Stimulated activated CD4-positive, alpha-beta T cell treated with anti-CD3 and anti-CD28 coated beads, Interleukin-12 subunit alpha, Interleukin-12 subunit beta, amount 100 ng/mL, for 48 hours (primary cell): ENCODE measurements at places on chromosomes 1 and 21.

DNA sequence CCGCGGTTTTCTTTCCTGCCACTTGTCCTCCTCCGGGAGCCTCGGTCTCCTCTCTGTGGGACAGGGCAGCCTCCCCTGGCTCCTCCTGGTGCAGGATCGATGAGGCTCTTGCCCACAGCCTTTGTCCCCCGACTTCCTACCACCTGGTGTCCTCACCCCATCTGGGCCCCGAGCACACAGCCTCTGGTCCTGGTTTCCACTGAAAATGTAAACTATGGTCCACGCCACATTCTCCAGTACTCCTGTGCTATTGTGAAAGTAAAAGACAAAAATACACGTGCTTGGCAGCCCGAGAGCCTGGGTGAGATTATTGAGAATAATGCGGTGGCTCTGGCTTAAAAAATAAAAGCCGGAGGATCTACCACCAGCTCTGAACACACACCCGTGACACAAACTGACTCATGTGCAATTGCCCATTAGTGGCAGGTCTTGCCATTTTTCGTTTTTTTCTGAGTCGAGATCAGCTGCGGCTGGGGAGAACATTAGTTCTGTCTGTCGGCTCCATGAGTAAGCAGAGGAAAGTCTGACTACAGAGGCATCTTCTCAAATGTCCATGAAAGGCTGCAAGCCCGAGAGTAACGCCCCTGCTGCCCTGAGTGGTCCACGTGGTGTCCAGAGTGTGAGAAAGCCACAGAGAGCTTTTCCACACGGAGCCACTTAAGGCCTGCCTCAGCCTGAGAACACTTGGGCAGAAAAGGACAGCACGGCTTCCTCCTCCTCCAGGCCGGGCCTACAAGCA is 5.7 kb upstream of the COL6A2 start:
- no peak for DNase-seq

- DNase-seq: no peak
Observed at GRCh38 chr1:245395680-245396079, 240.9 kb downstream of the KIF26B start.

DNA sequence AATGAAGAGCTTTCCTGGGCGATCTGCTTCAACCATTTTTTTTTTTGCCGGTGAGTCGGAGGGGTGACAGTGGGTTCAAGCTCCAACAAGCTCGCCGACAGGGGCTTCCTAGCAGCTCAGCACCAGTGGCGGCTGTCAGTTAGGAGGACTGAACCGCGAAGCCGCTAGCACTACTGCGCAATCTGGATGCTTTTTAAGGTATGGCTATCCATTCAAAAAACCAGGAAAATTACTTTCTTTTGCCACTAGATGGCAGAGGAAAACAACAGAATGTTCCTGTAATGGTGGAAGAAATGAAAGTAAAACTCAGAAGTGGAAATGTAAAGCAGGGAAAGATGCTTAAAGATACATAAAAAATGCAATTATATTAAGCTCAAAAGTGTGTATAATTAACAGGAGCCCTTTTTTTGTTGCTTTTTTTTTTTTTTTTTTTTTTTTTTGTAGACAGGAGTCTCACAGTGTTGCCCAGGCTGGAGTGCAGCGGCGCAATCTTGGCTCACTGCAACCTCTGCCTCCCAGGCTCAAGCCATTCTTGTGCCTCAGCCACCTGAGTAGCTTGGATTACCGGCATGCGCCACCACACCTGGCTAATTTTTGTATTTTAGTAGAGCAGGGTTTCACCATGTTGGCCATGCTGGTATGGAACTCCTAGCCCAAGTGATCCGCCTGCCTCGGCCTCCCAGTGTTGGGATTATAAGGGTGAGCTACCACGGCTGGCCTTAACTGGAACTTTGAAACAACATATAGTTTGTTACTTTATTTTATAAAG is 8.5 kb downstream of the KYAT3 start:
- no peak for DNase-seq

- no peak for DNase-seq
Observed at GRCh38 chr21:14318578-14318977, 64.4 kb downstream of the HSPA13 start.

DNA sequence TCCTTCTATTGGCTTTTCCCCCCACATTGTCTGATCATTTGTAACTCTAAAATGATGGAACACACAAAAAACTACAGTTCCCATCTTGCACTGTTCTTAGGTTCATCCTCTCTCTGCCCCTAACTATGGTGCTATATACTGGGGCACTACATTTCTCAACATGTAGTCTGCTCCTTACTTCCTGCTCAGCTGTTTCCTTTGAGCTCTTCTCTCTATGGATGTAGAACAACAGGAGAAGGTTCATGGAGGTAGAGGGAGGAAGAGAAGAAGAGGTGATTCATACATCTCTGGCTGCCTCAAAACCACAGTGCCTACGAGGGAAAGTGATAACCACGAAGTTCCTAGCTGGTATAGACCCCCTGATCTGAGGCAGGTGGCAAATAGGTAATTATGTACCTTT is 7.0 kb upstream of the C1orf146 start:
- DNase-seq: no peak

DNA sequence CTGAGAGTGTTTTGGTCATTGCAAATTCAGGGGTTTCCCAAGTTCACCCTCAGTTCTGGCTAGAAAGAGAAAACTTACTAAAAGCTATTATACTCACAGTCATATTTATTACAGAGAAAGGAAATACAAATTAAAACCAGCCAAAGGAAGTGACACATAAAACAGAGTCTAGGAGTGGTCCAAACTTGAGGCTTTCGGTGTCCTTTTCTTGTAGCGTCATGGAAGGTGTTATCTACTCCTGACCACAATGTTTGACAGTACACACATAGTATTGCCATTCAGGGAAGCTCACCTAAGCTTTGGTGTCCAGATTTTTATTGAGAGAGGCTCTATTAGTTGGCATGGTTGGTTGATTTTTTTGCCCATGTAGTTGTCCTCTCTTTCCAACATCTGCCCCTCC is 59.0 kb downstream of the SLC35A3 start:
- DNase-seq: no peak

GRCh38 chr1:85109475-85109874 is 61.2 kb upstream of the MCOLN3 start:
- peak; percentile 9 for DNase-seq

GRCh38 chr1:210072129-210072528 is 134.1 kb downstream of the SYT14 start:
- DNase-seq: no peak

- no peak for DNase-seq
Observed at GRCh38 chr1:234976861-234977680, 151.6 kb downstream of the TOMM20 start.

DNA sequence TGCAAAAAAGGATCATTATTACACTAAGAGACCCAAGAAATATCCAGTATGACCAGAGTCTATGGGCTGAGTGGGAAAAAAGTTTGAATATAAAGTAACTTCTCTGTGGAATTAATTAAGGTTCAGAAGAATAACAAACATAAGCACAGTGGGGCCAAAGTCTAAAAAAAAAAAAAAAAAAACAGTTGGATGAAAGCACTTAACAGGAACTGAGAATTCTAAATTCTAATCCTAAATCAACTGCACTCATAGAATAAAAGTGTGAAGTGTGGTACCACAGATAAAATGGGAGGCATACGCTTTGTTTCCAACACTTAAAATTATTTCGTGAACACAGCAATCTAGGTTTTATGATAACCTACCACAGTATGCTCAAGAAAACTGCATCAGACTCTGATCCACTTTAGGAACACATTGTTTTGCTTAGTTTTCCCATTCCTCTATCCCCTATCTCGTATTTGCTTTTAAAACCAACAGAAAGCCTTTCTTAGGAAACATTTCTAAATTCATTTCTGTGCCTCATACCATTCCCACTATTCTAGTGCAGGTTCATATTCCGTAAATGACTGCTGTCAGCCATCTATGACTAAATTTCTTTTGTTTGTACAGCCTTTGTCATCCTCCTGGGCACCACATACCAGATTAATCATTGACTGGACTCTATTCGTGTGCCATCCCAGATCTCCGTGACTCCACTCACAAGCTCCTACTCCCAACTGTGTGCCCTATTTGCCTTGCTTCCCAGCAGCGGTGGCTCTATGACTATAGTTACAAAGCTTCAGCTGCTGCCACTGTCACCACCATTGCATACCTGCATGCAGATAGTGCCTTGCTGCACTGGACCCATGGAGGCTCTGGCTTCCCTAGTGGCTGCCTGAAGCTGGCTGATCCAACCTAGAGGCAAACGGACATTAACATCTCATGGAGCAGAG is 24.9 kb downstream of the CHML start:
- no peak for DNase-seq

- DNase-seq: no peak
Observed at GRCh38 chr21:15744926-15745325, 15.1 kb downstream of the USP25 start.

DNA sequence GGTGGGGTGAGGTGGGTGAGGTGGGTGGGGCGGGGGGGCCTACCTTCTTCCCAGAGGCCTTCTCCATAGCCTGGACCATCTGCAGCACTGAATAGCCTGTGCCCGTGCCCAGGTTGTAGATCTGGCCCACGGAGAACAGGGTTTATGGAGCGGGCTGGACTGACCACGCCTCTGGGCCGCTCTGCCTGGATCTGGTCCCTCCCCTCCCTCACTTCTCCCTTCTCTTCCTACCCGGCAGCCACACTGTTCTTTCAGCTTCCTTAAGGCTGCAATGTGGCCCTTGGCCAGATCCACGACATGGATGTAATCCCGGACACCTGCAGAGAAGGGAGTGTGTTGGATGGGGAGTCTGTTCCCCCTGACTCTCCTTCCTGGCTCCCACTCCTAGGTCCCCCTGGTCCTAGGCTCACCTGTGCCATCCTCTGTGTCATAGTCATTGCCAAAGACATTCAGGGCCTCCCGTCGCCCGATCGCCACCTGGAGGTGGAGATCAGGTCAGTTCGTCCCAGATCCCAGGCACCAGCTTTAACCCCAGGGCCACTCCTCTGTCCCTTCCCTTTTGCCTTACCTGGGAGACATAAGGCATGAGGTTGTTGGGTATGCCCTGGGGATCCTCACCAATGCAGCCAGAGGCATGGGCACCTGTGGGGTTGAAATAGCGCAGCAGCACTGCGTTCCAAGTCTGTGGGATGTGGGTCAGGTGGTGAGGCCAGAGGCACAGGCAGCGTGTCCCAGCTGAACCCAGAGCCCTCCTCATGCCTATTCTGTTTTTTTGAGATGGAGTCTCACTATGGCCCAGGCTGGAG is 3.9 kb downstream of the GALE start:
- no peak for DNase-seq

DNA sequence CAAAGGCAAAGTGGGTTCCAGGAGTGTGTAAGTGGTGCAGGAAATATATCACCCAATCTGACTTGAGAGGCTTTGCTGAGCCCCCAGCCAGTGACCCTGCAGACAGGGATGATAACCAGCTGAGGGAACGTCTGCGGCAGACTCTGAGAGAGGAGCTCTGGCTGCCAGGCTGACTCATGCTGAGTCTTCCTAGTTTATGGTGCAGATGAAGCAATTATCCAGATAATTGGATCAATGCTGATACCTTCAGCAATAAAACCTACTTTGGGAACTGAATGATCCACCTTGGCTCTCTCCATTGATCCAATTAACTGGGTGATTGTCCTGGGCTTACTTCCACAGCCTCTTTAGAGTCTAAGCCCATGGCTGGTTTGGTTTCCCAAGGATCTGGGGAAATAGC is 7.3 kb downstream of the C8B start:
- DNase-seq: no peak

- DNase-seq: no peak
Observed at GRCh38 chr1:235749755-235750300, 100.2 kb upstream of the GNG4 start.

DNA sequence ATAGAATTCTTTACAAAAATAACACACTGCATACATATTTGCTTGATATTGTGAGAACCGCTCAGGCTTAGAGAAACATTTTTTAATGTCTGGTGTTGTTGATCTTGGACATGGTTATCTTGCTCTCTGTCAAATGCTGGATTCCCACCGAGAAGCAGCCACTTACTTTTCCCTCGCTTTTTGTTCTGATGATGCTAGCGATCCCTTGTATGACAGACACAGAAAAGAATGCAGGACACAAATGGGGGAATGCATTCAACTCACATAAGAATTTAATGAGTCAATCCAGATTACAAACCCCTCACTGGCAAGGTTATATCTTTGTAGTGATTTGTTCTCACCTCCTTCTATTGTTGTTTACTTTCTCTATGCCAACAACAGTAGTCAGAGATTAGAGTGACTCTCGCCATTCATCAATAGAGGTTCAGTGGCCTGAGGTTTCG is 76.8 kb upstream of the AKT3 start:
- DNase-seq: no peak

- no peak for DNase-seq
Observed at GRCh38 chr1:109229531-109230127, 15.9 kb downstream of the SARS1 start.

- DNase-seq: no peak
Observed at GRCh38 chr1:30477588-30477987, 245.8 kb downstream of the MATN1 start.

DNA sequence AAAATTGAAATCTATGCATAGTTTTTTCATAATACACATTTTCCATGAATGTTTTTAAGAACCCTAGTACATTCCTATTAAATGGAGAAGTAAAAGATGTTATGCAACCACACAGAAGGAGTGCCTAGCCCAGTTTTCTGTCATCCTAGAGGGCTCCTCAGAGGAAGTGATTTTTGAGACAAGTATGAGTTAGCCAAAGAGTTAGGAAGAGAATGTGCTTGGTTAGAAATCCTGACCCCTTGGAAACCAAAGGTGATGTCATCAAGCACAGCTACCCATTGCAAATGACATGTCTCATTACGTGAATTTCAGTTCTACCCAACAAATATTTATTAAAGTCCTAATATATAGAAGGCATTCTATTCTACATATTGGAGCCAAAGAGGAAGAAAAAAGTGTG is 88.9 kb upstream of the TNFSF4 start:
- no peak for DNase-seq

DNA sequence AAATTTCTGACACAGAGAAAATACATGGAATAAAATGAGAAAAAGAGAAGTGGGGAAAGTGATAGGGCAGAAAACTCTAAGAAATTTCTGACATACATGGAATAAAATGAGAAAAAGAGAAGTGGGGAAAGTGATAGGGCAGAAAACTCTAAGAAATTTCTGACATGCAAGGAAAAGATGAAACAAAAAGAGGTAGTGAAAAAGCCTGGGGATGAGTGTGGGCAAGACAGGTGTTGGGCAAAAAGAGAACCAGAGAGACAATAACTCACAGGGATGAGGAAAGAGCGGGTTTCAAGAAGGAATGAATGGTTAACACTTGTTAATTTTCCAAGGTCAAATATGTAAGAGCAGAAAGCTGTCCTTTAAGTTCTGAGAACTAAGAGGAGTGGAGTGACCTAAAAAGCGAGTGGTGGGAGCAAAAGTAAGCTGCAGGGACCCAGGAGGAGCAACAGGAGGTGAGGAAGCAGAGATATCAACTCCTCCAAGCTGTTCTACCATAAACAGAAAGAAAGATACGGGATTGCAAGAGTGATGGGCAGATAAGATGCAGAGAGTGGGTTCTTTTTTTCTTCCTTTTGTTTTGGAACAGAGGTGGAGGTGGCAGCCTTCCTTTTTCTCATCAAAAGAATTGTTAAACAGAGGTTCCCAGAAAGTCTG is 29.9 kb upstream of the EXO1 start:
- no peak for DNase-seq
